ENCODE measurements at places on chromosomes 1 and 21.

- DNase-seq = no peak
Observed at GRCh38 chr1:23897083-23897482, 16.1 kb downstream of the CNR2 start.

- no peak for DNase-seq
Observed at GRCh38 chr21:39105341-39105765, 77.9 kb downstream of the PSMG1 start.

DNA sequence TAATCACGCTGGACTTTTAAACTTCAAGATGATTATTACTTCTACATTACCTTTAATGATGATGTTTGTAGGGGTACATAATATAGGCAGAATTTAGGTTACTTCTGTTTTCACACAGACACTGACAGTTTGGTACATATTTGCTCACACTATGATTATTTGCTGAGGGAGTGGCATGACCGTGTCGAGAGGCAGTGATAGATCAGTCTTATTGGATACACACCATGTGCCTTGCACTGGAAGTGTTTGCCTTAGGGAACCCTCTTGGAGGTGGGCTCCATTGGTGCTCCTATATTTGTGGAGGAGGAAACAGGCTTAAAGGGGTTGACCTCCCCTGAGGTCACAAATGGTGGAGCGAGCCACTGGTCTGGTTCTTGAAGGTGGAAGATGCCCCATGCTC lies 132.1 kb downstream of the PRDM2 start:
- DNase-seq = no peak

GRCh38 chr1:202805886-202806844 lies 2.1 kb downstream of the KDM5B start:
- peak; percentile 26 for DNase-seq

DNA sequence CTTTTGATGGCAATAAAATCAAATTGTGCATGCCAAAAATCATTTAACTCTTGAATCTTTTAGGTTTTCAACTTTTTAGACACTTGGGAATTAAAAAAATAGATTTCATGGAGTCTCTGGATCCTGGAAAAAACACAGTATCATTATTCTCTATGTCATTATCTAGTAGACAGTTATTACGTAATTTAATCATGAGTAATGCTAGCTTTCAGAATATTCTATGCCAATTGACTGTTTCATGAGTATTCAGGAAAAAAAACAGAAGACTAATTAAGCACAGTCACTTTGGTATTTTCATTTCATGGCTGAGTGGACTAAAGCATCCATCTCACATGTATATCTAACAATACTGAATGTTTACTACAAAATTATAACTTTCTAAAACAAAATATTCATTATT lies 44.0 kb downstream of the ODF2L start:
- DNase-seq = peak; percentile 11

- no peak for DNase-seq
Observed at GRCh38 chr1:224087286-224087794, 26.6 kb upstream of the FBXO28 start.

DNA sequence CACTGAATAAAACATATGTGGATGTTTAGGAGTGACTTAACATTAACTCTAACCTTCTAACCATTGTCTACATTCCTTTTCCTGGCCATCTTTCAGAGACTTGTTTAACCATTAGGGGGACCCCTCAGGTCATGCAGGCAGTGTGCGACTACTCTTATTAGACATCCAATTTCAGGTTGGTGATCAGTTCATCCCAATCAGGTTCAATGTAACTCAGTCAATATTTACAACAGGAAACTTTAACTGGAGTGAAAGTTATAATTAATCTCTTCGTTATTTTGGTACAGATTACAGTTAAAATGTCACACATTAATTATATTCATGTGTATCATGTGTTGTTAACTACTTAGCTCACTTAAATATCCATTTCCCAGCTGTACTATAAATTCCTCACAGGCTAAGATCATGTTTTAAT lies 68.8 kb upstream of the RGS1 start:
- peak; percentile 72 for DNase-seq

DNA sequence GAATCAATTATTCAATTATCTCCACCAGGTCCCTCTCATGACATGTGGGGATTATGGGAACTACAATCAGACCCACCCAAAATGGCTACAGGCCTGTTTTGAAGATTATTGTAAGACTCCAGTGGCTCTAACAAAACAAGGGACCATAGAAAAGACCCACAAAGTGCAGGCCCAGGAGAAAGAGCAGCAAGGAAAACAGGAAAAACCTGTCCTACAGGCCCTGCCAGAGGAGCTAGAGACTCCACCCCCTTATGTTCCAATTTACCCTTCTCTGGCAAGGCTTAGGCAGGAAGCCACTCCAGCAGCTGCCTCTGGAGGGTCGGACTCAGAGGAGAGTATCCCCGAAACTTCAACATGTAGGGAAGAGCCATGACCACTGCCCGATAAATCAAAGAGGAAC lies 96.5 kb downstream of the LIPI start:
- DNase-seq = no peak

DNA sequence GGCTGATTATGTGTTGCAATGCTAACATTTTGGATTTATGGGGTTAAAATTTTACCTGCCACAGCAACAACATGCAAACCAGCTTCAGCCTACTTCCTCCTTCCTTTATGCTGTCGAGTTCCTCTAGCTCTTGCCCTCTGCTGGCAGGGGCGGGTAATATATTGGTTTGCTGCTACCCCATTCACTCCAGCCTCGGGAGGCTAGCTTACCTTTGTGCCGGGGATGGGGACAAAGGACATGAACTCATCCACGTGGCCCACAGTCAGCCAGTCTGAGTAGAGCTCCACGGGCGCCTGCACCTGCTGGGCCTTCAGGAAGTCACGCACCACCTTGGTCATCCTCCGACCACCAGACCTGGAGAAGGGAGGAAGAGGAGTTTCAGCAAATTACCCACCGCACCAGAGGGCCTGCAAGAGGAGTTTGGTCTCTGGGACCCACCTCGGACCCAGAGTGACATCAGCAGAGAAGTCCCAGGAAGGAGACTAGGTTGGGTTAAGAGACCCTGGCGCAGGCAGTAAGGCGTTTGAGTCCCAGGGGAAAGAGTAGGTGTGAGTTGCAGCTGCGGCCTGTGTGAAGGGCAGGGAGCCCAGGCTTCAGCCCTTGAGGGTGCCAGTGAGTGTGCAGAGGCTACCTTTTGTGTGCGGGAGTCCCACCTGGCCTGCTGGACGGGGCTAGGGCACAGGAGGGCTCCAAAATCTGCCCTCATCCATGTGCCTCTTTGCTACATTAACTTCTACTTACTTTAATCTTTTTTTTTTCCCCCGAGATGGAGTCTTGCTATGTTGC lies 21.8 kb upstream of the SDHB start:
- DNase-seq = peak; percentile 45

- no peak for DNase-seq
Observed at GRCh38 chr1:11352816-11353799, 80.1 kb downstream of the UBIAD1 start.

DNA sequence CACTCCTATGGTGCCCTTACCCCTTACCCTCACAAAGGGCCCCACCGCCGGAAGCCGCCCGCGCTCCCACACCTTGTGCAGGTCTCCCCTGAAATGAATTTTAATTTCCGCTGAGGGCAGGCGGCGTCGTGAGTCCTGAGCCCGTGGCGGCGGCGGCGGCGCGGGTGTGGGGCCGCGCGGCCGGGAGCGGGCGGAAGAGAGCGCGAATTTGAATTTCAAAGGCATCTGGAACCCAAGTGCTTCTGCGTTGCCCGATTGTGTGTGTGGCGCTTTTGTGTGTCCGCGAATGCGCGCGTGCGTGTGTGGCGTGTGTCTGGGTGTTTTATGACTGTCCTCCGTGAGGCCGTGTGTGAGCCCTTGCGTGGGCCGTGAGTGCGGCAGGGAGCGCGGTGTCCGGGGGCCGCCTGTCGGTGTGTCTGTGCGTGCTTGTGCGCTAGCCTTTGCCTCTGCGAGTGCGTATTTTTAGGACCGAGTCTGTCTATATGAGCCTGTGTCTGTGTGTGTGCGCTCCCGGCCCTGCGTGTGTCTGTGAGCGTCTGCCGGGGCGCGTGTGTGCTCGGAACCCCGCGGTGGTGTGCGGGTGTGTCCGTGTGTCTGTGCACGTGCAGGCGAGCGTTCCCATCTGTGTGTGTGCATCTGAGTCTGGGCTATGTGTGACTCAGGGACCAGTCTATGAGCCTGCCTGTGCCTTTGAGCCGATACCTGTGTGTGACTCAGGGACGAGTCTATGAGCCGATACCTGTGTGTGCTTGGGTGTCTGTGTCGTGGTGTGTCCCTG lies 7.9 kb upstream of the ADGRB2 start:
- no peak for DNase-seq

DNA sequence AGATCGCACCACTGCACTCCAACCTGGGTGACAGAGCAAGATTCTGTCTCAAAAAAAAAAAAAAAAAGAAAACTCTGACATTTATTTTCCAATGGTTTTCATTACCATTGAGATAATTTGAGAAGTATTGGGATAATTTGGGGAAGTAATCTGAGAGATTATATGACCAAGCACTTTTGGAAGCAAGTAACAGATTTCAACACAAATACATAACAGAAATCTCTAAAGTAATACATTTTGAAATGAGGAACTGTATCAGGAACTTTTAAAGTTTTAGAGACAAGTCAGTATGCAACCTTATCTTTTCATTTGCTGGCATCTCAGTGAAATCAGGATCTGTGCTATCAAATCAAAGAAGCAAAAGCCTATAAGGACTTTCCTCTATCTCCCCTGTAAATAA lies 25.4 kb upstream of the SLC16A1 start:
- no peak for DNase-seq

GRCh38 chr1:91854852-91855534 lies 31.0 kb downstream of the TGFBR3 start:
- no peak for DNase-seq

GRCh38 chr1:187203257-187203656 lies 374.5 kb downstream of the PLA2G4A start:
- DNase-seq = peak; percentile 85

Data from ELR (cell line).